ENCODE measurements at places on chromosomes 2 and 18. TPM values are rescaled to one million over a fixed set of nuclear protein-coding genes. Genes with fewer than 3 reads are reported as not detected.

DNA sequence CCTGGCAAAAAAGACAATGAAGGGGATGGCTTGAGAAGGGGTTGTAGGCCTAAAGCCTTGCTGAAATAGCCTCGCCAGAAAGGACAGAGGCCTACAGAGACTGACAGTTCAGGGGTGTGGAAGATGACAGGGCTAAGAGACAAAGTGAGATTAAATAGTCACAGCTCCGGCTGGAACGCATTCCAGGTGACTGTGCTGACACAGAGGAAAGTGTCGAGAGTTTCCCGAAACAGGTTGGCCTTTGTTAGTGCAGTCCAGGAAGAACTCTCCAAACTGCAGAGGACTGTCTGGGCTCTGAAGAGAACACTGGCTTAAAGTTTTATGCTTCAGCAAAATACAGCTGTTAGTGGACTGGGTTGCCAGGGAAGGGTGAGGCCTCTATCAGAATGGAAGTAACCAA is 52.8 kb downstream of the METTL4 start:
- no peak for DNase-seq

CNTNAP5 gene
- total RNA-seq, result not detected

ARHGAP25 gene
- total RNA-seq, result 0.36 TPM

CD207 gene
- not detected for total RNA-seq

Data from fibroblast of the aortic adventitia (primary cell).